ENCODE measurements at places on chromosomes 4 and X.

- no peak for DNase-seq
Measured at GRCh38 chr4:102599455-102599854, 98.3 kb downstream of the NFKB1 start.

DNA sequence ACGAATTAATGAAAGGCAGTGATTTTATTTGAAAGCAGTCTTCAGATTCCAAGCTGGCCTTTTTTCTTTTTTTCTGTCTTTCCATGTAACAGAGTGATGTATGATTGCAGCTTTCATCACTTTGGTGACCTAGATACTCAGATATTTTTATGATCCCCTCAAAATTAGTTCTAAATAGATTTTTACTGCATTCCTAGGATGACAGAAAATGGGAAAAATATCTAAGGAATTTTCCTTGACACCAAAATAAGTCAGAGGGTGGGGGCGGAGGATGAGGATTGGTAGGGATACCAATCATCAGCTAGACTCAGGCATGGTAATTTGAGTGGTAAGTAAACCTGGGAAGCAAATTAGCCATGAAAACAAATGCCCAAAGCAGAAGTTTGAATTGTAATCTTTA is 11.9 kb upstream of the HMGB2 start:
- DNase-seq, result no peak

- DNase-seq, result no peak
Measured at GRCh38 chr4:155614111-155614762, 52.4 kb upstream of the GUCY1A1 start.

DNA sequence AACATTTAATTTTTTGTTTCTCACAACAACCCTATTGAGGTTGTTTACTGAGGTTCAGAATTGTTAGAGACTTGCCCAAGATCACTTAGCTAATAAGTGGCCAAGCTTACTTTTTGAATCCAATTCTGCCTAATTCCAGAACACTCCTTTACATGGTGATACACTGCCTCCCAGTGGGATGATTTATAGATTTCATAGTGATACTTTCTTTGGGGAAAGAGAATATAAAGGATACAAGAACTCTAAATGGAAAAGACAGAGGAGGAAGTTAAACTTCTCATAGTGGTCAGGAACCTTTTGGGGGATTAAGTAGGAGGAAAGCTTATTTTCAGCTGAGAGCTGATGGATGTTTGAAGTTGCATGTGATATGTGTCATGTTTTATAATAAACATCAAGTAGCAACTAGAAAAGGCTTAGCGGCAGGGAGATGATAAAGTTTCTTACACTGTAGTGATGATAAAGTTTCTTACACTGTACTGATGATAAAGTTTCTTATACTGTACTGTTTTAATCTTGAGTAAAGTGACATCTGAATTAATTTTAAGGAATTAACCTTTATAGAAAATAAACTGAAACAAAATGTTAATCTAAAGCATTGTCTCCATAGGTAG is 15.3 kb downstream of the STAG2 start:
- no peak for DNase-seq

- DNase-seq, result no peak
Measured at GRCh38 chrX:47168495-47169073, 23.6 kb downstream of the RBM10 start.

GRCh38 chr4:113511944-113512343 is 249.6 kb downstream of the CAMK2D start:
- DNase-seq, result no peak

DNA sequence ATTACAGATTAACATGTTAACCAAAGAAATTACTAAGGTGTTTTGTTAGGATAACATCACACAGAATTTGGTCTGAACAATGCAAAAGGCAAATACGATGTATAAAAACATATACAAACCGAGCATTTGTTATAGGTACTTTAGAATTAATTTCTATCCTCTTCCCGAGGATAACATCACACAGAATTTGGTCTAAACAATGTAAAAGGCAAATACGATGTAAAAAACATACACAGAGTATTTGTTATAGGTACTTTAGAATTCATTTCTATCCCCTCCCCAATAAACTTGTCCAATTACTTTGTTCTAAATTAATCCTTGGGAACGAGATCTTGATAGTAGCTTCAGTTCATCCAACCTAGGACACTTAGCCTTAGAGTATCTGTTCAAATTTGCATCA is 7.6 kb downstream of the HNRNPDL start:
- no peak for DNase-seq

GRCh38 chr4:185809121-185809520 is 2.9 kb downstream of the SORBS2 start:
- DNase-seq, result no peak

DNA sequence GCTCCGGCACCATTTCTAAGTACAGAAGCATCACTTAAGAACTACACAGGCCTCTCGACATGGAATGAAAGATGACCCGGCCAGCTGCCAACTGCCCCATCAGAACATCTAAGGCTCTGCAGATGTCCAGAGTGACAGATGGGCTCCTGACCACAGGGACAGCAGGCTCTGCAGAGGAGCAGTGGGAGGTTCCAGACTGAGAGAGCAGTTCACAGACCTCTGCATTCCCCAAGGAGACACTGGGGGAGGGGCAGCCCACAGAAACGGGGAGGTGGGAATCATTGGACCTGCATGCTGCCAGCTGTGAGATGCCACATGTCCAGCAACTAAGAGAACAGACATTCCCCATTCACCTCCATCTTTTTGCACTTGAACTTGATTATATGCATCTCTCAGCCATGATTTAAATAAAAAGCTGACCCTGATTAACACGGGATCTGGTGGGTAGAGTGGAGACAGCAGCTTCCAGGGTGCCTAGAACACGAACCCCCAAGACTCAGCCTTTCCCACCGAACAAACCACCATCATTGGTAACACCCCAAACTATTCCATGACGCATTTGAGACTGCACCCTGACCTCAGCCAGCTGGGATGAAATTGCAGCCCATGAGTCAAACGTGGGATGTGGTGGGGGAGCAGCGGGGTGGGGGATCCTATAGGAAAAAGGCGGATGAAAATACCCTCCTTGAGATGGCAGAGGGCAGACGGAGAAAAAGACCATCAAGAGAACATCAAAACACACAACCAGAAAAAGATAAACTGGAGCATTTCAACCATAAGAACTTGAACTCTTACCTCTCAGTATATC is 47.2 kb downstream of the AFAP1 start:
- DNase-seq, result no peak

GRCh38 chrX:41025926-41026701 is 59.1 kb upstream of the USP9X start:
- no peak for DNase-seq

DNA sequence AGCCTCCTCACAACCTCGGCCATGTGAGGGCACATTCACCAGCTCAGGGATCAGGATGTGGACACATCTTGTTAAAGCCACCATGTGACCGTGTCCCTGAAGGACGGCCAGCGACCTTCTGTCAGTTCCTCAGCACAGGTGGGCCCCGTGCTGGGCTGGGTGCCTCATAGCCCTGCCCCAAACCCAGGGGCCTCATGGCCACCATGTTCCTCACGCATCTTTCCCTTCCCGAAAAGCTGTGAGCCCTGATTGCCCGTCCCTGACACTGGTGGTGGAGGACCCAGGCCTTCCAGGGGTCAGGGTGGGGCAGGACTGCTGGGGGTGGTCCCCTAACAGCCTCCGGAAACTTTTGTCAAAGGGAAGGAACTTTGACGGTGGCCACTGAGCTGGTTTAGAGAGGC is 60.1 kb upstream of the ADRA2C start:
- DNase-seq, result no peak

DNA sequence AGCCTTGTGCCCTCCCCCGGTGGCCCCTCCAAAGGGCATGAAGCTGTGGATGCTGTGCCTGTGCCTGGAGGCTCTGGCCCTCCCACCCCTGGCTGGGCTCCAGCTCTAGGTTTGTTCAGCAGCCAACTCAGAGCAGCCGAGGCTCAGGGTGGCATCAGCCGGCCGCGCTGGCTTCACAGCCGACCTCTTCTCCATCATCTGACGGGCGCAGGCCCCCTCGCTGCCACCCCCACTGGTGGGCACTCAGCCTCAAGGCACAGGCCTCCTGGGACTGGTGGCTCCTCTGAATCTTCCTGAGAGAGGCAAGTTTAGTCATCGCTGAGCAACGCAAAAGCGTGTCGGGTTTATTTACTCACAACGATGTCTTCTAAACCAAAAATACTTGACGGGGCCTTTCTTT is 46.0 kb downstream of the PCGF3 start:
- no peak for DNase-seq

DNA sequence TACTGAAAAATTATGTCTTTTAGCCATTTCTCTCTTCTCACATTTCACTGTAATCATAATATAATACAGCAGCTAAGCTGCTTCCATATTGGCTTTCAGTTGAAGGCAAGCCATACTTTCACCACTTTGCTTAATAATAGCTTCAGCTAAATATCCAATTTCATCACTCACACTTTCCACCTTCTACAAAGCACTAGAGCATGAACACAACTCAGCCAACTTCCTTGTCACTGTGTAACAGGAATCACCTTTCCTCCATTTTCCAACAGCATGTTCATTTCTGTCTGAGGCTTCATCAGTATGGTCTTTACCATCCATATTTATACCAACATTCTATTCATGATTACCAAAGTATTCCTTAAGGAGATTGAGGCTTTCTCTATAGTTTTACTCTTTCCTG is 219.8 kb upstream of the CTSO start:
- DNase-seq, result no peak

DNA sequence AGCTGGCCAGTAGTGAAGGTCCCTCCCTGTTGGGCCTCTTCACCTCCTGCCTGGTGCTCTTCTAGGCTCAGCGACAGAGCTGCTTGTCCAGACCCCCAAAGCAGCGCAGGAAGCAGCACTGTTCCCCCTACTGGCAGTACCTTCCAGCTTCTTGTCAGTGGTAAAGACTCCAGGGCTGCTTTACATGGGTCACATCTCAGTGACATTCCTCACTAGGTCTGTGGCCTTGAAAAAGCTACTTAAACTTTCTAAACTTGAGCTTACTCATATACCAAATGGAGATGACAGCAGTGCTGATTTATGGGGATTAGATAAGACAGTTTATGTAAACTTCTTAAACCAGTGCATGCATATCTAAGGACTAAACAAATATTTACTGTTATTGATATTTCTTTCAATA is 117.3 kb downstream of the FAT4 start:
- no peak for DNase-seq

- no peak for DNase-seq
Measured at GRCh38 chr4:168577624-168578023, 80.8 kb downstream of the PALLD start.

GRCh38 chr4:103478734-103479133 is 241.1 kb downstream of the TACR3 start:
- no peak for DNase-seq

GRCh38 chr4:186852073-186852420 is 128.4 kb upstream of the FAT1 start:
- no peak for DNase-seq

DNA sequence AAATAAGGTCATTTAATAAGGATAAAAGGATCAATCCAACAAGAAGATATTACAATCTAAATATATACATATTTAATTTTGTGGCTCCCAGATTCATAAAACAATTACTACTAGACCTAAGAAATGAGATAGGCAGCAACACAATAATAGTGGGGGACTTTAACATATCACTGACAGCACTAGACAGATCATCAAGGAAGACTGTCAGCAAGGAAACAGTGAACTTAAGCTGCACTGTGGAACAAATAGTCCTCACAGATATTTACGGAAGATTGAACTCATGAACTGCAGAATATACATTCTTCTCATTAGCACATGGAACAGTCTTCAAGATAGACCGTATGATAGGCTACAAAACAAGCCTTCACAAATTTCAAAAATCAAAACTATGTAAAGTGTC is 56.1 kb upstream of the NAP1L2 start:
- DNase-seq, result no peak

Measured in NCI-H446 treated with DMSO at 0.1 percent for 48 hours (cell line).